Mucosa of descending colon (tissue), 3 donors: ENCODE measurements at places on chromosomes 12 and 14.

DNA sequence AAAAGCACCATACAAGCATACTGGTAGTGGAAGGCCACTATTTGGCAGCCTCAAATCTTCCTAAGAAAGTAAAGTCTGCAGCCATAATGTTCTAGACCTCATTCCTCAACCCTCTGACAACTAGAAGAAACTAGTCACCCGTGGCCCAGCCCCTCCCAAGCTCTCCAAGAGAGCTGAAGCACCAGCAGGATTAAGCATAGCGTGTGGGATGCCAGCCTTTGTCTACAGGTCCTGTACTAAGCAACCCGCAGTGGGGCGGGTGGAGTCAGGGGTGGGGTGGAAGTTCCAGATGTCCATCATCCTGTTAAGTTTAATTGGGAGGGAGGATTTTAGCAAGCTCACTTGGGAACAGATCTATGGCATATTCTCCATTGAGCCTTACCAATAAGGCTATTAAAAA lies 14.2 kb downstream of the SLC11A2 start:
- no peak for DNase-seq

DNA sequence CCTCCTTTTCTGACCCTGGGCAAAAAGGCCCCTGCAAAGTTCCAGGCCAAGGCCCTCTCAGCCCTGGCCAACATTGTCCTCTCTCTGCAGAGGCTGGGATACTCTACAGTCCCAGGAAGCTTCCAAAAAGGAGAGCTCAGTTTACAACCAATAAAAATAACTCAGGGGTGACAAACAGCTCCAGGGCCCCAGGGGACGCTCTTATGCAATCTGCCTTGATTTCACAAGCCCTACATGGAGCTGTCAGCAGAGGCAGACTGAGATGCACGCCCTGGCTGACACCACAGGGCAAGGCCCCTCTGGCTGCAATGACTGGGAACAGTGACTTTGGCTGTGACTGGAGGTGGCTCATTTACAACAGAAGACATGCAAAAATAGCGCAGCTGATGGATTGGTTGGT lies 129.0 kb upstream of the MED13L start:
- DNase-seq: peak; percentile 70

GRCh38 chr12:101806265-101806664 lies 24.5 kb downstream of the GNPTAB start:
- DNase-seq: no peak

DNA sequence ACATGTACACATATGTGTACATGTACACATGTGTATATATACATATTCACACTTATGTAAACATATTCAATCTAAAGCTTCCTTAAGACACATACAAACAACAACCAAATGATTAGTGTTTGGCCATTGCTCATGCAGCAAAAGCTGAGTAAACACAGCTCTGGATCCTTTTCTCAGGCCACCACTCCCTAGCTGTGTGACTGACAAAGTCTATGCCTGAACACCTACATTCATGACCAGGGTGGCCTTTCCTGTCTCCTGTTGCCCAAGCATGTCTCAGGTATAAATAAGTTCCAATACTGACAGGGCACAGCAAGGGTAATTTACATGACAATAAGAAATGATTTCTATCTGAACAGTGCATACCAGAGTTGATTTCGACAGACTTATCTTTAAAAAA lies 1.4 kb upstream of the PTPRO start:
- DNase-seq: no peak

DNA sequence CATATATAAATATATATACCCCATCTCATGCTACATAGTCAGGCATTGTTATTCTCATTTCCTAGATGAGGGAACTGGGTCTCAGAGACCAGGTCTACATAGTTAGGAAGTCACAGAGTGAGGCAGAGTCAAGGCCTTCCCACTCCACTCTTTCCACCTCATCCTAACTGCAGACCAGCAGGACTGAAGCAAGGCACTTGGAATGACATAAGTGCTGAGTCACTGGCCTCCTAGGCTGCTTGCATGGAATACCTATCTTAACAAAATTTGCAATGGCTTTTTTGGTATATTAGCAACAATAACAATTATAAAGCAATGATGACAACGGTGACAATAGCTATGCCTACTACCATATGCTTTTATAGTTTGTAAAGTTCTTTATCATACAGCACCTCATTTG lies 5.4 kb upstream of the ANO4 start:
- no peak for DNase-seq

- no peak for DNase-seq
Measured at GRCh38 chr12:29706311-29706710, 77.4 kb downstream of the TMTC1 start.

DNA sequence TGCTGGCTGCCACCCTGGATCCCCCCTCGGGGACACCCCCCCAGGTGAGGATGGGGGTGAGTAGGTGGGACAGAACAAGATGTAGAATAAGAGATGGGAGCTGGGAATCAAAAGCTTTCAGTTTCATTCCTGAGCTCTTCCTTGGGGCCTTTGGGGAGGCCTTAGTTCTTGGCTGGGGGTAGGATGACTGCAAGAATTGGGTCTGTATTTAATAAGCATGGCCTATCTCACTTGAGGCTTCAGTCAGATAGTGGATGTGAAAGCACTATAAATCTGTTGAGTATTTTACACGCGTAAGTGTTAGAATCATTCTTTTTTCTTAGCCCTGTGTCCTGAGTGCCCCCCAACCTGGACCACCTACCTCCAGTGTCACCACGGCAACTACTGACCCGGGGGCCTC lies 4.6 kb downstream of the MBD6 start:
- DNase-seq: no peak
